Uterus (tissue), 4 donors: ENCODE measurements at places on chromosomes 3 and 15. TPM values are rescaled to one million over a fixed set of nuclear protein-coding genes. Genes with fewer than 3 reads are reported as not detected.
A peak's percentile ranks its signal among the peaks of the same experiment; 100 is the strongest.

DNA sequence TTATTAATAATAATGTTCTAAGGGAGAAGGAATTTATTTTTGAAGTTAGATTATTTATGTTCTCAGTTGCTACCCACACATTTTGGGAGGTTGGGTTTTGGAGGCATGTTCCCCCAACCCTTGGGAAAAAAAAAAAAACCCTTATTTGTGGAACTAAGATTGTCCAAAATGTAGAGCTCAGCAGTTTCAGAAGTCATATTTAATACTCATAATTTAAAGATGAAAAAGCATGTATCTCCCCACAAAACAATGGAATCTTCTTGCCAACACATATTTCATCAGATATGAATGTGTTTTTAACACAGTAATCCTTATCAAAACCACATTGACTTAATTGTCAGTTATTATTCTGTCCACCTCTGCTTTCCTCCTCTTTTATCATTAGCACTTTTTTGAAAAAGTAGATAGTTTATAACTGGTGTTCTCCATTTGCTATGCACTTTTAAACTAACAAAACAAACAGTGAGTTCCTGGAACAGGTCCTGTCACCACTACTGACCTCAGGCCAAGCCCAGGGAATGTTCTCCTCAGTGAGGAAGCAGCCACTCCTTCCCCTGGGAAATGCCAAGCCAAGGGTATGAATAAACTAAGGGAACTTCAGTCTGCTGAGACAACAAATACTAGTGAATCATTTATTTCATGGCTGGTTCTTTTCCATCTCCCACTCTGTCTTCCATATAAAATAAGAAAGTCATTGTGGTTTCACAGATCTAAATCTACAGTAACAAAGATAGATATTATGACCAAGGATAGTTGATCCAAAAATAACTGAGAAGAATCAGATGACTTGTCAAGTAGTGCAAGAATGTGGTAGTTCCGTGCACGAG lies 414.4 kb upstream of the ALCAM start:
- no peak overlapping the region for H3K27ac ChIP-seq
- H3K4me3 ChIP-seq: no peak overlapping the region
- DNase-seq: no peak
- H3K36me3 ChIP-seq: no peaks in the 10 kb centered on the region
- H3K27me3 ChIP-seq: no peaks in the 10 kb centered on the region
- no peaks in the 10 kb centered on the region for H3K4me1 ChIP-seq

DNA sequence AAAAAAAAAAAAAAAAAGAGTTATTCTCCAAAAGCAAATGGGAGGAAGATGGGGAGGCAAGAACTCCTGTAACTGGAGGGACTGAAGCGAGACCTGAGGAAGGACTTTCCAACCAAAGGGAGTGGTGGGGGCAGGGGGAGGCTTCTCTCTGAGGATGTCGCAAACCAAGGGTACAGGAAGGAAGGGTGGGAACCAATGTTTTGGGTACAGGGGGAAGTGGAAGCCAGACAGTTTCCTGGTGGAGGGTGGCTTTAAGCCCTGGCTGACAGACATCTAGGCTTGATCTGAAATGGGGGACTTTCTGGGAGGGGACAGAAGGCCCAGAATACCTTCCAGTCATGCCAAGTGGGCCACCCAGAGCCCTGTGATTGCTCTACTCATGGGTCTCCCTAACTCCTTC lies 27.0 kb downstream of the VIPR1 start:
- H3K36me3 ChIP-seq: no peaks in the 10 kb centered on the region
- H3K4me3 ChIP-seq: no peak overlapping the region
- no peaks in the 10 kb centered on the region for H3K4me1 ChIP-seq
- no peak for DNase-seq
- no peak overlapping the region for H3K27ac ChIP-seq

- no peaks in the 10 kb centered on the region for H3K4me1 ChIP-seq
- H3K4me3 ChIP-seq: no peak overlapping the region
- no peak overlapping the region for H3K27ac ChIP-seq
- no peak for DNase-seq
- H3K36me3 ChIP-seq: no peaks in the 10 kb centered on the region
- H3K27me3 ChIP-seq: no peaks in the 10 kb centered on the region
Measured at GRCh38 chr3:164408326-164408725, 670.0 kb downstream of the SI start.

- H3K27me3 ChIP-seq: no peaks in the 10 kb centered on the region
- H3K4me1 ChIP-seq: no peaks in the 10 kb centered on the region
- DNase-seq: no peak
- no peak overlapping the region for H3K4me3 ChIP-seq
- H3K36me3 ChIP-seq: no peaks in the 10 kb centered on the region
Measured at GRCh38 chr3:116005404-116005803, 382.1 kb downstream of the GAP43 start.

GRCh38 chr3:155211266-155211665 lies 82.2 kb downstream of the STRIT1 start:
- no peaks in the 10 kb centered on the region for H3K36me3 ChIP-seq
- no peak overlapping the region for H3K27ac ChIP-seq
- H3K27me3 ChIP-seq: no peaks in the 10 kb centered on the region
- DNase-seq: no peak
- H3K4me1 ChIP-seq: no peaks in the 10 kb centered on the region

DNA sequence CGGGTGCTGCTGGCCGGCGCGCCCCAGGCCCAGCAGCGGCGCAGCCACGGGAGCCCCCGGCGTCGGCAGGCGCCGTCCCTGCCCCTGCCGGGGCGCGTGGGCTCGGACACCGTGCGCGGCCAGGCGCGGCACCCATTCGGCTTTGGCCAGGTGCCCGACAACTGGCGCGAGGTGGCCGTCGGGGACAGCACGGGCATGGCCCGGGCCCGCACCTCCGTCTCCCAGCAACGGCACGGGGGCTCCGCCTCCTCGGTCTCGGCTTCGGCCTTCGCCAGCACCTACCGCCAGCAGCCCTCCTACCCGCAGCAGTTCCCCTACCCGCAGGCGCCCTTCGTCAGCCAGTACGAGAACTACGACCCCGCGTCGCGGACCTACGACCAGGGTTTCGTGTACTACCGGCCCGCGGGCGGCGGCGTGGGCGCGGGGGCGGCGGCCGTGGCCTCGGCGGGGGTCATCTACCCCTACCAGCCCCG lies 777 bp downstream of the LOXL1 start:
- peak; percentile 59 for DNase-seq
- H3K4me1 ChIP-seq: peaks cover 5% of the 10 kb centered on the region
- H3K4me3 ChIP-seq: peak overlapping the region; percentile 66

GRCh38 chr3:49896345-49896744 lies 7.3 kb downstream of the MST1R start:
- no peaks in the 10 kb centered on the region for H3K27me3 ChIP-seq
- no peaks in the 10 kb centered on the region for H3K4me1 ChIP-seq
- no peak for DNase-seq
- no peak overlapping the region for H3K27ac ChIP-seq
- no peaks in the 10 kb centered on the region for H3K36me3 ChIP-seq

GRCh38 chr3:52215351-52215750 lies 10.1 kb downstream of the TLR9 start:
- H3K27ac ChIP-seq: no peak overlapping the region
- no peak for DNase-seq
- no peak overlapping the region for H3K4me3 ChIP-seq
- no peaks in the 10 kb centered on the region for H3K36me3 ChIP-seq
- no peaks in the 10 kb centered on the region for H3K27me3 ChIP-seq

DNA sequence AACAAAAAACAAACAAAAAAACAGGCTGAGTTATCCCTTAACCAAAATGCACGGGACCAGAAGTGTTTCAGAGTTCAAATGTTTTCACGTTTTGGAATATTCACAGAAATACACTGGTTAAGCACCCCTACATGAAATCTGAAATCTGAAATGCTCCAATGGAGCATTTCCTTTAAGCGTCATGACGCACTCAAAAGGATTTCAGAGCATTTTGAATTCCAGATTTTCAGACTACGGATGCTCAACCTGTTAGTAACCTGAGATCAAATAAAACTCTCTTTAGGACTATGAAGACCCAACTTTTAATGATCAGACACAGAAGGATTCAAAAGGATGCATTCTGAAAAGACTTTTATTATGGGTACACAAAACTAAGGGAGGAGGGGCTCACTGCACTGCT lies 9.6 kb downstream of the CLPX start:
- DNase-seq: no peak
- no peaks in the 10 kb centered on the region for H3K36me3 ChIP-seq
- H3K27me3 ChIP-seq: no peaks in the 10 kb centered on the region
- H3K27ac ChIP-seq: no peak overlapping the region

DNA sequence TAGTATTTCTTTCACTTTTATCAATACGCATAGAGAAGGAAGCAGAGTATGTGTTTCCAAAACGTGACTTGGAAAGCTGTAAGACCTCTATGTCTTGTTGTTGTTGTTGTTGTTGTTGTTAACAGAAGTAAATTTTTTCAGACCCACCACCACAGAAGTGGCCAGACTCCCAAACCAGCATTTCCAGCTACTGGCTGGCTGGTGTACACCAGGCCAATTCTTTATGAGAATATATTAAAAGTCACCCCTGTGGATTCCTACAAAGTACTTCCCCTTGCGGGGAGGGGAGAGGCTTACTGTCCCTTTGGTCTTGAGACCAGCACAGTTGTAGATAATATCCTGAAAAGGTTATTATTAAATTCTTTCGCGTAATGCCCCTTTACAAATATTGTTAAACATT lies 1.6 kb upstream of the FOXP1 start:
- no peak overlapping the region for H3K4me3 ChIP-seq
- H3K36me3 ChIP-seq: no peaks in the 10 kb centered on the region
- no peak for DNase-seq

DNA sequence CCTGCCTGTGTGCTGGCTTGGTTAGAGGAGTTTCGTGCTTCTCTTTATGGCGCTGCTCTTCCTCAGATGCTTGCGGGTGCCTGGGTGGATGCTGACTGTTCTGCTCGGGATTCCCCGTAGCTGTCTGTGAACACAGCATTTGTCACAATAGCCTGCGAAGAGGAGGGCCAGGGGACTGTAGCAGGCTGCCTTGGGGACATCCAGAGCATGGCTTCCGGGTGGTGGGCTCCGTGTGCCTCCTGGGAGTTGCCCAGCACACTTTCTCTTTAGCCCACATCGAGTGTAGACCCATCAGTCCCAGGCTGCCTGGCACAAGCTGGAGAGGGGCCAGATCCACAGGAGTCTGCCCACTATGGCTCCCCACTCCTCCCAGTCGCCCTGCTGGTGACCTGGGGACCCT lies 22.4 kb downstream of the LRRK1 start:
- H3K4me1 ChIP-seq: no peaks in the 10 kb centered on the region
- H3K36me3 ChIP-seq: no peaks in the 10 kb centered on the region
- H3K4me3 ChIP-seq: no peak overlapping the region
- H3K27me3 ChIP-seq: no peaks in the 10 kb centered on the region
- no peak for DNase-seq

- H3K27ac ChIP-seq: no peak overlapping the region
- H3K4me3 ChIP-seq: no peak overlapping the region
- H3K4me1 ChIP-seq: peaks cover 7% of the 10 kb centered on the region
- no peaks in the 10 kb centered on the region for H3K27me3 ChIP-seq
Measured at GRCh38 chr3:53884623-53885022, 2.7 kb upstream of the ACTR8 start.

DNA sequence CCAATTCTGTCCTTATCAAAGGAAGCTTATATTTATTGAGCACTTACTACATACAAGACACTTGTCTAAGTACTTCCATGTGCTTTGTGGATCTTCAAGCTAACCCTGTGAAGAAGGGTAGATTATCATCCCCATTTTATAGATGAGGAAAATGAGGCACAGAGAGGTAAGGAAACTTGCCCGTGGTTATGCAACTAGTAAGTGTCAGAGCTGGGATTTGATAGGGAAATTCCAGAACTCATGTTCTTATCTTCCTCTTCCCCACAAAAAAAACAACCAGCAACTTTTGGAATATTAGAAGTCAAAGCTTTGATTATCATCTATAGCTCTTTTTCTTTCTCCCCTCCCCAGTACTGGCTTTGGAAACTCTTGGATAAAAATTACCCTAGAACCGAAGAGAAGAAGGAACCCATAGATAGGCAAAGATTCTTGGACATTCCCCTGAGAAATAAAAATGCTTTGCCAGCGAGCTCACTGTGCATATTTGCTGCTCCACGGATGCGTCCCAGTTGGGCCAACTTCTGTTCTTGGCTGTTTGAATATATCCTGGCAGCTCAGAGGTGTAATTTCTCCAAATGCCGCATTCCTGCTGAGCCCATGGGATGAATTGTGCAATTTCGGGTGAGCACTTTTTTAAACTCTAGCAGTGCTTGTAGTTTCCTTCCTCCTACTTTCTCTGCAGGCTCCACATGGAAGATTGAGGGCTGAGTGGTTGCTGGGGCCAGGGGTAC lies 591.5 kb upstream of the CFAP20DC start:
- no peaks in the 10 kb centered on the region for H3K27me3 ChIP-seq
- no peak for DNase-seq
- H3K27ac ChIP-seq: no peak overlapping the region
- H3K4me1 ChIP-seq: no peaks in the 10 kb centered on the region

DNA sequence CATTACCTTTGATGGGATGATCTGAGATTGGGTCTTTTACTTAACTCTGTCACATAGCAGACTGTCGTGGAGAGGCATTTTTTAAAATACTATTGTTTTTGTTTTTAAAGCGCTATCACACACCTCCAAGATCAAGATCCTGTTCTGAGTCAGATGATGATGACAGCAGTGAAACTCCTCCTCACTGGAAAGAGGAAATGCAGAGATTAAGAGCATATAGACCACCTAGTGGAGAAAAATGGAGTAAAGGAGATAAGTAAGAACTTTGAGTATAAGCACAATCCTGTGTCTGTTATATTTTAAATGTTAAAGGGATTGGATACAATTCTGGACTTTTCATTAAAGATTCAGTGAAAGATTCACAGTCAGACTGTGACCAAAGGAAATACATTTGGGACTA lies 18.4 kb upstream of the ZBTB47 start:
- H3K4me1 ChIP-seq: no peaks in the 10 kb centered on the region
- no peak for DNase-seq
- no peaks in the 10 kb centered on the region for H3K27me3 ChIP-seq
- H3K27ac ChIP-seq: no peak overlapping the region

GRCh38 chr3:102069211-102069662 lies 219.9 kb downstream of the NFKBIZ start:
- peak overlapping the region; percentile 74 for H3K27ac ChIP-seq
- peaks cover 6% of the 10 kb centered on the region for H3K4me1 ChIP-seq
- no peaks in the 10 kb centered on the region for H3K36me3 ChIP-seq
- no peak for DNase-seq
- no peaks in the 10 kb centered on the region for H3K27me3 ChIP-seq

The AZI2 gene
- total RNA-seq: 21.8 TPM

The GOLGA8O gene
- 1.2 TPM for total RNA-seq

The FSTL1 gene
- total RNA-seq: 1,355 TPM

The EIF4G1 gene
- total RNA-seq: 183 TPM

The NRG4 gene
- not detected for total RNA-seq

The NCEH1 gene
- total RNA-seq: 5.8 TPM
